CD14-positive monocyte (primary cell): ENCODE measurements at places on chromosomes 5 and 9.
A peak's percentile ranks its signal among the peaks of the same experiment; 100 is the strongest.

- no peak for DNase-seq
These were observed 29.9 kb upstream of the UNC5A start for GRCh38 chr5:176780176-176781053.

DNA sequence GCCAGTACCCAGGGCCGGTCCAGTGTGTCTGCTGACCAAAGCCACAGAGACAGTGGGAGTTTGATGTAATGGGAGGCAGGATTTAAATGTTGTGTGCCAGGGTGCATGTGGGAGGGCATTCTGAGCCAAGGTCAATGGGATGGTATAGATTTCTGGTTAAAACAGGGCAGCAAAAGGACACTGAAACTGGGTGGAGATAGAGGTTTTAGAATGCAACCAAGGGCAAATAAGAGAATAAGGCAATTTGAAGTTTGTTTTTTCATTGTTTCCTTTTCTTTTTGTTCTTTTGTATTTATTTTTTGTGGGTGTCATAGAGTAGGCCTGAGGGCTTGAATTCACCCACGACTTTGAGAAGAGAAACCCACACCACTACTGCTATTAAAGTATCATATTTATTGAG lies 65.5 kb upstream of the CLINT1 start:
- no peak for DNase-seq

- no peak for DNase-seq
These were observed 87.4 kb downstream of the PAX5 start for GRCh38 chr9:36946653-36947052.

- peak; percentile 44 for DNase-seq
These were observed 10.0 kb downstream of the TLE4 start for GRCh38 chr9:79581794-79582193.

- peak; percentile 5 for DNase-seq
These were observed 599 bp downstream of the MLLT3 start for GRCh38 chr9:20621471-20622329.

- DNase-seq: no peak
These were observed 13.7 kb upstream of the CAMSAP1 start for GRCh38 chr9:135920973-135921585.

- no peak for DNase-seq
These were observed 85.1 kb upstream of the IL12B start for GRCh38 chr5:159415301-159415937.
